ENCODE measurements at places on chromosomes 7 and 10. TPM values are rescaled to one million over a fixed set of nuclear protein-coding genes. Genes with fewer than 3 reads are reported as not detected.

PIP gene
- not detected for total RNA-seq

- H3K27ac ChIP-seq, result no peak overlapping the region
- H3K4me3 ChIP-seq, result no peak overlapping the region
- H3K4me1 ChIP-seq, result no peaks in the 10 kb centered on the region
- no peaks in the 10 kb centered on the region for H3K36me3 ChIP-seq
- H3K27me3 ChIP-seq, result no peaks in the 10 kb centered on the region
Measured at GRCh38 chr10:43867667-43868565, 219.2 kb upstream of the ZNF32 start.

RHEB gene
- 42.6 TPM for total RNA-seq

- peak overlapping the region; percentile 31 for H3K27ac ChIP-seq
- H3K4me1 ChIP-seq, result peaks cover 8% of the 10 kb centered on the region
- DNase-seq, result no peak
- no peak overlapping the region for H3K4me3 ChIP-seq
Measured at GRCh38 chr10:77834540-77834939, 92.0 kb downstream of the DLG5 start.

GRCh38 chr7:46557295-46557711, 636.2 kb upstream of the IGFBP3 start:
- no peak overlapping the region for H3K27ac ChIP-seq
- no peaks in the 10 kb centered on the region for H3K27me3 ChIP-seq
- no peak overlapping the region for H3K4me3 ChIP-seq
- H3K36me3 ChIP-seq, result no peaks in the 10 kb centered on the region

NPSR1 gene
- not detected for total RNA-seq

DNA sequence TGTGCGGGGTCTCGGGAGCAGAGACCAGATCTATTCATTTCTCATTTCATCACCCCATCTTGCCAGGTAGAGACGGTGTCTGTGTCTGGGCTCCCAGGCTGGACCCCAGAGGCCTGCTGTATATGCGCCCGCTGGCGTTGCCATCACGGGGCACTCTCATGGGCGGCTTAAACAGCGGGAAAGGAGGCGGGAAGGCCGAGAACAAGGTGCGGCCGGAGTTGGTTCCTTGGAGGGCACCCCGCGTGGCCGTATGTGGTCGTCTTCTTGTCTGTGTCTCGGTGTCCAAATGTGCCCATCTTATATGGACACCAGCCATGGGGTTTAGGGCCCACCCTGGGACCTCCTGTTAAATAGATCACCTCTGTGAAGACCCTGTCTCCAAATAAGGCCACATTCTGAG, 2.1 kb upstream of the CFAP46 start:
- DNase-seq, result no peak
- H3K4me1 ChIP-seq, result peaks cover 13% of the 10 kb centered on the region
- H3K4me3 ChIP-seq, result no peak overlapping the region
- H3K36me3 ChIP-seq, result no peaks in the 10 kb centered on the region
- no peak overlapping the region for H3K27ac ChIP-seq

DNA sequence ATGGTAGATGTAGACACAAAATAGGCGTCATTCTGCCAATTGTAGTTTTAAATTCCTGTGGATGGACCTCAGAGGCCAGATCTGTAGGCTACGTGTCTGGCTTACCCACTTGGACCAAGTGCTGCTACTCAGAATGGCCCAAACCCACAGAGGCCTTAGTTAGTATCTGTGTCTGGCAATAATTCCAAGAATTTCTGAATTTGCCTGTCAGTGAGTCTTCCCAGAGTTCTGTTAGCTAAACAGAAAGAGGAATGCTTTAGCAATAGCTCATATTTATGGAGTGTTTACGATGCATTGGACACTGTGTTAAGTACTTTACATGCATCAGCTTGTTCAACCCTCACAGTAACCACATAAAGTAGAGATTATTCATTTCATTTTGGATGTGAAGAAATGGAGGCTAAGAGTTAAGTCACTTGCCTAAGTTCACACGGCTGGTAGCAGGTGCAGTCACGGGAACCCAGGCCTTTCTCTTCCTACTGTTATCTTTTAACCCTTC, 231.8 kb downstream of the PTEN start:
- peaks cover 31% of the 10 kb centered on the region for H3K4me1 ChIP-seq
- no peak overlapping the region for H3K4me3 ChIP-seq
- DNase-seq, result no peak
- H3K36me3 ChIP-seq, result no peaks in the 10 kb centered on the region
- no peak overlapping the region for H3K27ac ChIP-seq

- H3K27ac ChIP-seq, result no peak overlapping the region
- H3K4me3 ChIP-seq, result no peak overlapping the region
- no peaks in the 10 kb centered on the region for H3K4me1 ChIP-seq
- DNase-seq, result no peak
- peaks cover 9% of the 10 kb centered on the region for H3K27me3 ChIP-seq
Measured at GRCh38 chr10:972763-973162, 15.5 kb upstream of the GTPBP4 start.

DNA sequence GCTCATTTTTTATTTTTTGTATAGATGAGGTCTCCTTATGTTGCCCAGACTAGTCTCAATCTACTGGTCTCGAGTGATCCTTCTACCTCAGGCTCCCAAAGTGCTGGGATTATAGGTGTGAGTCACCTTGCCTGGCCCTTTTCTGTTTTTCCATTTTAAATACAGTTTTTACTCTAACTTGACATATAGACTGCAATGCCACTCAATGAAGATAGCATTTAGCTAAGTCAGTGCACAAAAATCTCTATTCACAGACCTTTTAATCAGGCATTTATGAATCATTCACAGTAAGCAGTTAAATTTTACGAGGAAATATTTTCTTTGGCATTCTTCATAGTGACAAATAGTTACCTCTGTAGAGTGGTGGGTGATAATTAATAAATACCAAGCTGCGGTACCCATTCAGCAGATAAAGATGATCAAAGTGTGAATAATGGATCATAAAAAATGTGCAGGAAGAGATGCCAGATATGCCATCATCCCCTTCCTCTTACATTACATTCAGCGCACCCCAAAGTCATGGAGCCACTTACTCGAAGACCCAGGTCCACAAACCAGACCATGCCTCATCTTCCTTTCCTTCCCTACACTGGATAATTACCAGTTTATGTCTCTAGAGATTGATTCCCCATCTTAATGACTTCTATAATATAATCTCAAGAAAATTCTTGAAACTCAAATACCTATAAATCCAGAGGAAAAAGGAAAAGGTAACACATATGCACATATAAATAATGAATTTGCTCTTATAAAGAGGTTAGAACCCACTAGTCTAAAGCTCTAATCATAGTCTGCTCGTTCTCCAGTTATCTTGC, 56.0 kb downstream of the UBE2H start:
- peaks cover 12% of the 10 kb centered on the region for H3K36me3 ChIP-seq
- H3K27me3 ChIP-seq, result no peaks in the 10 kb centered on the region
- no peak overlapping the region for H3K27ac ChIP-seq
- H3K4me1 ChIP-seq, result peaks cover 27% of the 10 kb centered on the region
- DNase-seq, result no peak
- H3K4me3 ChIP-seq, result no peak overlapping the region

- peak; percentile 27 for DNase-seq
- H3K36me3 ChIP-seq, result peaks cover 2% of the 10 kb centered on the region
- no peak overlapping the region for H3K4me3 ChIP-seq
- H3K27ac ChIP-seq, result no peak overlapping the region
- no peaks in the 10 kb centered on the region for H3K27me3 ChIP-seq
Measured at GRCh38 chr10:43843321-43844101, 194.8 kb upstream of the ZNF32 start.

Data from activated CD8-positive, alpha-beta T cell treated with anti-CD3 and anti-CD28 coated beads for 36 hours (primary cell).